Activated CD4-positive, alpha-beta memory T cell treated with anti-CD3 and anti-CD28 coated beads for 36 hours (primary cell): ENCODE measurements at places on chromosomes 12 and 14.

DNA sequence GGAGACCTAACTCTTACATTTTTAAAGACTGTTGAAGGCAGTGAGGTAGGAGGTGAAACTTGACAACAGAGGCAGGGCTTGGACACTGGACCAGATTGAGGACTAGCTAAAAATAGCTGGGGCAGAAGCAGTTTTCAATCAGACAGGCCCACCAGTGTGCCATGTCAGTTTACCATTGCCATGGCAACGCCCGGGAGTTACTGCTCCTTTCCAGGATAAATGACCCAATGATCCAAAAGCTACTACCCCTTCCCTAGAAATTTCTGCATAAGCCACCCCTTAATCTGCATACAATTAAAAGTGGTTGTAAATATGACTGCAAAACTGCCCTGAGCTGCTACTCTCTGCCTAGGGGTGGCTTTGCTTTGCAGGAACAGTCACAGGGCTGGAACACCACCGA, 53.2 kb upstream of the PKP2 start:
- no peak for DNase-seq

DNA sequence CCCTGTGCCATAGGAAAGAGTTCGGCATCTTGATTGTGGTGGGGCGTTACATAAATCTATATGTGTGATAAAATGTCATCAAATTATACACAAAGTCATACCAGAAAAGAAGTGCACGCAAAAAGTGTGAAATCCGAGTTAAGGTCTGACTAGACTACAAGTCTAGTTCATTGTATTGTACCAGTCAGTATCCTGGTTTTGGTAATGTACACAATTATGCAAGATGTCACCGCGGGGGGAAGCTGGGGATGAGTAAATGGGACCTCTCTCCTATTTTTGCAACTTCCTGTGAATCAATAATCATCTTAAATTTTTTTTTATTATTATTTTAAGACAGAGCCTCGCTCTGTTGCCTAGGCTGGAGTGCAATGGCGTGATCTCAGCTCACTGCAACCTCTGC, 43.2 kb upstream of the BCL11B start:
- DNase-seq: no peak

DNA sequence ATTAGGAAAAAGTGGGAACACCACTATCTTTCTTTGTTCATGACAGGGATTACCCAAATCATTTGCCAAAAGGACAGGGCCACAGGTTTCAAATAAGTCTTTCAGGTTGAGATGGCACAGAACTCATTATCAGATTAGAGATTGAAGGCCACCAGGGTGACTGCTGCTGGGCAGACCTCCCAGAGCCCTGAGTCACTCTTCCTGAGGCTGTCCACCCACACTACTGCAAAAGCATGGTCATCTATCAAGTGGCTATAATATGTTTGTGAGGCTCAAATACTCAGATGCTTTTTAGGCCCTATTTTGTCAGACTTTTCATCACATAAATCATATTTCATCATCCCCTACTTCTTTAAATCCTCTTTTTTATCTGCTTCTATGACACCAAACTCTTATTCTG, 155.3 kb upstream of the CCDC196 start:
- DNase-seq: no peak

GRCh38 chr14:94143711-94144110, 14.3 kb upstream of the IFI27L2 start:
- DNase-seq: no peak

- DNase-seq: no peak
Observed at GRCh38 chr12:21941506-21942376, 515 bp upstream of the ABCC9 start.

DNA sequence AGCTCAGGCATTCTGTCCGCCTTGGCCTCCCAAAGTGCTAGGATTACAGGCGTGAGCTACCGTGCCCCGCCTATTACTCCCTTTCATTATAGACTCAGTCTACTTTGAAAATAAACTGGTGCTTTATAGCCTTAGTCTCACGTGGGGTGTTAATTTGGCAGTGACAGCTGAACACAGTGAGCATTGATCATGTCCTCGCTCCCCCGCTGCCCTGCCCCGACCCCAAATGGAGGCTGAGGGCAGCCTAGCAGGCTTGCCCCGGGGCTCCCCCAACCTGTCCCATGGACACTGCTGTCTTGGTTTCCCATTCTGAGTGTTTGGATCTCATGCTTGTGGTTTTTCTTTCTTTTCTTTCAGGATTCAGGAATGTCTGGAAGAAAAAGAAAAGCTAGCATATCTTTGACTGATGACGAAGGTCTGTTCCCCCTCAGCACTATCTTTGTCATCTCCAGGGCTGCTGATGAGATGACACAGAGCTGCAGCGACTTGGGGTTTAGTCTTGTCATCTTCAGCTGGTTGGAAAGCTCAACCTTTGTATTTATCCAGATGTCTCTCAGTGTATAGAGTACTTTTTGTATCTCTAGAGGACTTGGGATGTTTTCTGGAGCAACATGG, 42.2 kb downstream of the EP400 start:
- DNase-seq: no peak

- DNase-seq: peak; percentile 13
Observed at GRCh38 chr12:32494656-32495055, 95.3 kb downstream of the FGD4 start.

- no peak for DNase-seq
Observed at GRCh38 chr14:68544081-68544892, 248.6 kb downstream of the ZFP36L1 start.

- DNase-seq: no peak
Observed at GRCh38 chr12:50564237-50564947, 59.6 kb downstream of the DIP2B start.

DNA sequence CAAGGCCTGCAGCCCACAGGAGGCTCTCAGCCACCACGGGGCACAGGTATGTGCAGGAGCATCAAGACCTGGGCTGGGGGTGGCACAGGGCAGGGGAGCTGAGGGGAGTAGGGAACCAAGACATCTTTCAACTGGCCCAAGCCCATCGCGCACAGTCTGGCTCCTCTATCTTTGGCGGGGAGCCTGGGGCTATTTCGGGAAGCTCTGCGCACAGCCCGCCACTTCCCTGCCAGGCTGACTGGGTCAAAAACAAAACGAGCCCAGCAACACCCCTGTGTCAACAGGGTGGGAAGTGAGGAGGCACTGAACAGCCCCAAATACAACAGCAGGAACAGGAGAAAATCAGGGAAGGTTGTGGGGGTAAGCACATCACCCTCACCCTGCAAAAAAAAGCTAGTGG, 83.9 kb downstream of the ARL6IP4 start:
- no peak for DNase-seq
